ENCODE measurements at places on chromosomes 4 and X.

- DNase-seq: no peak
Measured at GRCh38 chr4:107034996-107035818, 906 bp downstream of the DKK2 start.

- DNase-seq: no peak
Measured at GRCh38 chr4:8152865-8153257, 5.8 kb downstream of the ABLIM2 start.

GRCh38 chr4:163613383-163613782 is 118.9 kb downstream of the TMA16 start:
- no peak for DNase-seq

GRCh38 chr4:88630756-88631155 is 38.5 kb downstream of the HERC3 start:
- no peak for DNase-seq

- DNase-seq: no peak
Measured at GRCh38 chrX:29890004-29890403, 325.4 kb upstream of the MAGEB2 start.

GRCh38 chr4:8618421-8618820 is 25.9 kb downstream of the CPZ start:
- DNase-seq: no peak

GRCh38 chr4:189497516-189497915 is 443.2 kb upstream of the FRG1 start:
- DNase-seq: no peak

All from stimulated activated CD8-positive, alpha-beta memory T cell treated with anti-CD3 and anti-CD28 coated beads, Interleukin-7, amount 100 ng/mL, for 1 hour (primary cell).